Amniotic stem cell (primary cell): ENCODE measurements at places on chromosomes 11 and 22.

DNA sequence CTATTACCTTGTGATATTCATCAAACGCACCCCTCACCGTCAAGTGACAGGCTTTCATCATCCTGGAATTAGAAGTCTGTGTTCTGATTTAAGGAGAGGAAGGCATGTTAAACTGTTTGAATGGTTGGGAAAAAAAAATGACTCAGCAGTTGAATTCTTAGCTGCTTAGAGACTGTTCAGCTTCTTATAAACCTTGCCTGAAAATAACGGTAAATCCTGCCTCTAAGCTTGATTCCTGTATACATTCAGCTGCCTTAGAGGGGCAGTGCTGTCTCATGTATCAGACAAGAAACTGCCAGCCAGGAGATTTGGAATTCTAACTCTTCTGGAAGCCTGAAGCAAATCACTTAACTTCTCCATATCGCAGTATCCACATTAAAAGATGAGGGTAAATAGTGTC, 437.4 kb downstream of the JRKL start:
- no peak for DNase-seq

DNA sequence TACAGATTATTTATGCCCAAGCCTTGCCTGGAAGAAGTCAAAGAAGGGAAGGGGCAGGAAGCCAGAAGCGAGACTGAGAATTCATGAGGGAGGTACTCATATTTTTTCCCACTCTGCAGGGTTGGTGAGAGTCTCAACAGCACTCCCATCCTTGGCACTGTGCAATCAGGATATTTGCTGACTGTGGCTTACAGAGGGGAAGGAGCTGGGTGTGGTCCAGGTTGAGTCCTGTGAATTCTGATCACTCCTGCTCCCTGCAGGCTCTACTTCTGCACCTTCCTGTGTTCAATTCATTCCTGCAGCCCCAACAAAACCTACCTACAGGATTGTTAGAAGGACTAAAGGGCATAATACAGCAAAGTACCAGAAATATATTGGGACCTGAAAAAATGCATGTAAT, 530.5 kb downstream of the INSC start:
- no peak for DNase-seq

DNA sequence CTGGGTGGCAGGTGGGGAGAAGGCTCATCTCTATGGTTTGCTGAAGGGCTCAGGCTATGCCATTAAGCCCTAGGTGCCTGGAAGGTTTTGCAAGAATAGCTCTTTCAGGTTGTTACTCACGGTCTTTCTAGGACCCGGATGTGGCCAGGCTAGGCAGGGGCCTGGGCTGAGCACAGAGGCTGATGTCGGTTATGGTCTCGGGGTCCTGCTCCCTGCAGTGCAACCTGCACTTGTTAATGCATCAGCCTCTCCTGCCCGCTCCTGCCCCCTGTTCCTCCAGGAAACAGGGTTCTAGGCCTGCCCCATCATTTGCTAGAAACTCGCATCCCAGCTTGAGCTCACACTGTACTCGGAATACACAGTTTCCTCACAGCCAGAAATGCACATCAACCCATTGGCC, 79.1 kb upstream of the SLC22A12 start:
- DNase-seq, result no peak

GRCh38 chr11:2210366-2211112, 38.9 kb upstream of the TH start:
- no peak for DNase-seq

DNA sequence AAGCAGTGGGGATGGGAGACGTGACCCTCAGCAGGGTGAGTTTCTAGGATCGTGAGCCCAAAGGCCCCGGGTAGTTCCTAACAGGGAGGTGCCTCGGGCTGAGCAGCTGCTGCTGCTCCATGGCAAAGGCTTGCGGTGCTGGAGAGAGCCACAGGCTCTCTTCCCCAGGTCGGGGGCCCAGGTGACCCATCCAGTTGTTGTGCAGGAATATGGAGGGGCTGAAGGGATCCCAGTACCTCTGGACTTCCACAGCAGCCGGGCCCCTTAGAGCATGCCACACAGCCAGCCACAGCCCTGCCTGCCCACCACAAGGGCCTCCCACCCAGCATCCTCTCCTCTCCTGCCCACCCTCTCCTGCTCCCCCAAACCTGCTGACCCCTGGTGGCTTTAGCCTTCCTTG, 49.3 kb downstream of the BUD13 start:
- no peak for DNase-seq
